ENCODE measurements at places on chromosomes 4 and X.
A peak's percentile ranks its signal among the peaks of the same experiment; 100 is the strongest.

DNA sequence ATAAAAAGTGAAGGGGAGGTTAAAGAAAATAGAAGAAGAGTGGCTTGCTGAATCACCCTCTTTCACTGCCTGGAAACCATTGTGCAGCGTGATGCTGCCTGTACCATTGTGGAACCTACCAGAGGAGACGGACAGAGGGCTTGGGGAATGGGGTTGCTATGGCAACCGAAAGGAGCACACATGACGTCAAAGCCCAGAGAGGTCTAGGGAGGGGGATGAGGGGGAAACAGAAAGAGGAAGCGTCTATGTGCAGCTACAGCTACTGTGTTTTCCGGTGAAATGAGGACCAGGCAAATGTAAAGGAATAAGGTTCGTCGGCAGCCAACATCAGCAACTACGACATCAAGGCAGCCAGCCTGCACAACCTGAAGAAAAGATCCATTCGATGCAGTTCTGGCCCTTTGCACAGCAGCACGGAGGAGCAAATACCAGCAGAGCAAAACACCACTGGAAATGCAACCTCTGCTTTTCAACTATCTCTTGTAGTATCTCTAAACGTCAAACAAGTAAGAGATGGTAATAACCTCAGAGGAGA, at the start of gene MAPK10:
Gene MAPK10, minus strand, starts transcription at position 110 of the 535 bp plus-strand sequence.
- DNase-seq: peak; percentile 50

DNA sequence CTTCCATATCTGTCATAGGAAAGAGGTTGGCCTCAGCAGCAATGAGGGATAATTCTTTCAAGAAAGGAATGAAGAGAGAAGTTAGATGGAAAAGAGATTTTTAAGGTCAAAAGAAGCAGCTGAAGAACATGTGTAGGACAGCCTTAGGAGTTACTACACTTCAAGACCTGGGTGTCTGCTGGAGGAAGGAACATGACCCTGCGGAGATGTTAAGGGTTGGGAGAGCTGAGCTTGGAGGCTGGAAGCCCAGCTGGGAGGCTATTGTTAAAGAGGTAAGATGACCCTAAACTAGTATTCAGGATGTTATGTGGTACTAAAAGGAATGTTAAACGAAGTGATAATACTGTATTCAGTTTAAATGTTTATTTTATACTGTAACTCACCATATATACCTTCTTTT, 15.0 kb downstream of the HADH start:
- DNase-seq: no peak

DNA sequence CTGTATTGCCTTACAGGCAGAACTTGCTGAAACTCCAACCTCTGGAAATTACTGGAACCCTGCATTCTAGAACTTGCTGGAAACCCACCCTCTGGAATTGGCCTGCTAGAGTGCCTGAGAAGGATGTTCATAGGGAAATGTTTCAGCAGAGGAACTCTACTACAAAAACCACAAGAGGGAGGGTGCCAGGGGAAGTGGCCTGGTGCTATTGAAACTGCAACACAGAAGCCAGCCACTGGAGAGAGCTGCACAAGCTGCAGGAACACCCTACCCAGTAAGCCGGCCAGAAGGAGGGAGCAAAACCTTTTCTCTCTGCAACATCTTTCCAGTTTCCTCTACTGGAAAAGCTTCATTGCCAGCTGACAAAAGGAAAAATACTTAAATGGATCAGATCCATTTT, 2.5 kb upstream of the BRWD3 start:
- peak; percentile 19 for DNase-seq

DNA sequence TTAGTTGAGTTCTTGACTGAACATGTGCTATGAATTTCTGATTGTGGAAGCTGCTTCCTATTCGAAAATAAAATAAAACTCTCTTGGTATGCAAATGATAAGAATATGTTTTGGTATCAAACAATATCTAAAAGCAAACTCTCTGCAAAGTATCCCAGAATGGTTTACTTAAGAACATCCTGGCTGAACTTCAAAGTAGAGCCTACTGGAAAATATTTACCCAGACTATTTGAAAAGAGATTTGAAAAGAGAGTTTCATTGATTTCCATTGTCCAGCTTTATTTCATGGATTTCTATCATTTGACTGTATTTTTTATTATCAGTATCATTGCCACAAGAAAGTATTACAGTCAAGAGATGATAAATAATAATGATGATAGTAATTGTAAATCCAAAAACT, 171.1 kb upstream of the SLC7A11 start:
- DNase-seq: no peak

DNA sequence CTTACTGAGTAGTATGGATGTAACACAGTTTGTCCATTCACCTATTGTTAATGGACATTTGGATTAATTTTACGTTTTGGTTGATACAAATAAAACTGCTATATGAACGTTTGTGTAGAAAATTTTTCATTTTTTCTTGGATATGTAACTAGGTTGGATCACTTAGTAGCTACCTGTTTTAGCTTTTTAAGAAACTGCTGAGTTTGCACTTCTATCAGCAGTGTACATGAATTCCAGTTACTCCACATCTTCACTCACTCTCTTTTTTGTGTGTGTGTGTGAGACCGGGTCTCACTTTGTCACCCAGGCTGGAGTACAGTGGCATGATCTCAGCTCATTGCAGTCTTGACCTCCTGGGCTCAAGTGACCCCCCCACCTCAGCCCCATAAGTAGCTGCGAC, 15.4 kb downstream of the LARP1B start:
- no peak for DNase-seq

Data from activated T-cell treated with anti-CD3 and anti-CD28 coated beads, Interleukin-2, amount 50 U/mL, for 72 hours (primary cell).